Activated CD4-positive, alpha-beta T cell treated with anti-CD3 and anti-CD28 coated beads, Interleukin-2, Interleukin-4, amounts not matched to agents 100 ng/mL and 50 ng/mL, durations not matched to agents 16 hours and 8 hours (primary cell): ENCODE measurements at places on chromosomes 4 and X.
A peak's percentile ranks its signal among the peaks of the same experiment; 100 is the strongest.

GRCh38 chrX:145405012-145405411 lies 157.7 kb downstream of the SPANXN1 start:
- DNase-seq: peak; percentile 42

DNA sequence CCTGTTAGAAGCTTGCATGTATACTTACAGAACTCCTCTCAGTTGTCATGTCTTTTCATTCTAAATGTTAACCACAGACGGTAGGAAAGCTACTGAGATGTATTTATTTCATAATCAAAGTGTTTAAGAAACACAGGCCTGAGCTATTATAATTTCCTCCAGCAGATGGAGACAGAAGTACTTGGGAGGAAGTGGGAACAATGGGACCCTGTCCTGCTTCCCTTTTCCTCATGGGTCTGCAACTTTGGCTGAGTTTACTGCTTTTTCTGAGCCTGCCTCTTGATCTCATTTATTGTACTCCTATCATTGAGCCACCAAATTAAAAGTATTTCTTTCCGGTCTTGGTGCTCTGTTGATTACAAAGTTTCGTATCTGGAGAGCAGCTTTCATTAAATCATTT lies 67.7 kb upstream of the SPANXN2 start:
- peak; percentile 1 for DNase-seq

DNA sequence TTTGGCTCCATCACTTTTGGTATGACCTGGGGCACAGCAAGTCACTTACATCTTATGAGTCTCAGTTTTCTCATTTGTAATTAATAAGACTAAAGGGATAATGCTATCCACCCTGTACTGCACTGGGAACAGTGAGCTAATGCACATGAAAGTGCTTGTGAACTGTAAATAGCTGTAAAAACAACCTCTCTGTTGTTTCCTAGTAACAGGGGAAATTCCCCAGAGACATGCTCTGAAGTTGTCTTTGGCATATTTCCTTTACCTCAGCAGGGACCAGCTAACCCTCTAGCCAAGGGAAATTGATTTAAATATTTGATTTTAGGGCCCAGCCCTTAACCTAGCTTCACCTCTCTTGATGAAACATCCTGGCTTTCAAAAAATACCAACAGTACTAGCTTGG lies 6.1 kb upstream of the CYSLTR1 start:
- no peak for DNase-seq

DNA sequence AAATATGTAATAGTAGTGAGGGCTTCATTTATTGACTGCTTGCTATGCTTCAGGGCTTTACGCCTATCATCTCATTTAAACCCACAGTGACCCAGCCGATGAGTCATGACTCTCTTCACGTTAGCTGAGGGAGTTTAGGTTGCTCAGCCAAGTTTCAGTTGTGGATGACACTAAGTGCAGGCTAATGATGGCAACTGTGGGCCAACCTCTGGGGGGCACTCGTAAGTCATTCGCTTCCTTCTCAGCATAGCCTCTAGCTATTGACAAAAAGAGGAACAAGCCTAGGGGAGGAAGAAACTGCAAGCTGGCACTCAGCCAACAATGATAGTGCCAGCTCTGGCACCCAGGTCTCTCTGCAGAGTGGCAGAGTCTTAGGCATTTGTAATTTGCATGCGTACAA lies 325.0 kb downstream of the ARHGAP10 start:
- peak; percentile 72 for DNase-seq
